ENCODE measurements at places on chromosomes 1 and 21.

GRCh38 chr1:20483833-20484518, 2.0 kb downstream of the CAMK2N1 start:
- ATAC-seq: no peak

DNA sequence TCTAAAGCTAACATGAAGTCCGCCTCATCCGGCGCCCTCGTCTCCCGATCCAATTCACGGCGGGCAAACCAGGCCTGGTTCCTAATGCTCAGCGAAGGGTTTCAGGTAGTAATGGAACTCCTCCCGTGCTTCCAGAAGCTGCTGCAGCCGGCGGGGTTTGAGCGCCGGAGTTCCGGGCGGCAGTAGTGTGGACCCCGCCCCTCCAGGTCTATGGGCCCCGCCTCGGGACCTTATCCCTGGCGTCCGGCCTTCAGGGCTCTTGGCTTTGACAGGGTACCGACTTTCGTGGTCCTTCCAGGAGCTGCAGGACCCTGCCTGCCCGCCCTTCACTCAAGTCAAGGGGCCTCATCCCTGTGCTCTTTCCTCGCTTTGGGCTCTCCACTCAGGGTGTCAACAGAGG, 304.1 kb downstream of the FAM72C start:
- ATAC-seq: no peak

- no peak for ATAC-seq
These were observed 40.0 kb downstream of the ABCG1 start for GRCh38 chr21:42258885-42259407.

DNA sequence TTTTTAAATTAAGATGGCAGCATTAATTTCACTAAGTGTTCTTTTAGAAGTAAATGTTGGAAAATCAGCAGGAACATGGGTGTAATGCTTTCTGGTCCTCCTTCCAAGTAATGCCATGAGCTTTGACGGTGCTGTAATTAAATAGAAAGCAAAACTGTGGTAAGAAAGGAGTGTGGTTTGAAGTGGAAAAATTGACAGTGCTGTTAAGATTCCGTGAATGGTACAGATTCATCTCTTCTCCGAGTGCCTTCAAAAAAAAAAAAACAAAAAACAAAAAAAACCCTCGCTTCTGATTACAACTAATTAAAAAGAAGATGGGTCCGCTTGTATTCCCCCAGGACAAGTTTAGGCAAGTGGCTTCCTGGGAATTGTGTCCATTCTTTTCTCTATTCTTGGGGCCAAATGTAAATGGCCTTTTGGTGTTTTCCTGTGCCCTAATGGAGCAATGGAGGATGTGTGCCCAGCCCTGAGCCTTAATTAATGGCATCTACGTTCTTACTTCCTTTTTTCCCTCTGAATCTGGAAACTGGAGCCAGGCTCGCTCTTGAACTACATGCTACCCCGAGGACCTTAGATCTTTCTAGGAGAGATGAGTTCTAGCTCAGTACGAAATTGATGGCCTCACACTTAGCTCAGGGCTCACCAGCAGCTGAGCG, 5.1 kb downstream of the LMO4 start:
- ATAC-seq: peak; percentile 57

DNA sequence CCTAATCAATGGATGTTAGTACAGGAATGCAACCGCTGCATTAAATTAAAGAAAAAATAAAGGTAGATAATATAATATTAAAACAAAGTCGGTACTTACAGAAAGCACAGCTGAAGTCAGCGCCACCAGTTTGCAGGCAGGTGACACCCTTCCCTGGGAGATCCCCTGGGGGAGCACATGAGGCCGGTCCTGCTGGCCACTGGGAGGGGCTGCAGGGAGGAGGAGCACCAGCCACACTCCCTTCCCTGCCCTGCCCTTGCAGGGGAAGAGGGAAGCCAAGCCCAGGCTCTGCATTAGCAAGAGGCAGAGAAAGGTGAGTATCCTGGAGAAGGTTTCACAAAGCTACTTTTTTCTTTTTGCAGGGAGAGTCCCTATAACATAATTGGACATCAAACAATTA, 507.0 kb downstream of the AJAP1 start:
- ATAC-seq: no peak

DNA sequence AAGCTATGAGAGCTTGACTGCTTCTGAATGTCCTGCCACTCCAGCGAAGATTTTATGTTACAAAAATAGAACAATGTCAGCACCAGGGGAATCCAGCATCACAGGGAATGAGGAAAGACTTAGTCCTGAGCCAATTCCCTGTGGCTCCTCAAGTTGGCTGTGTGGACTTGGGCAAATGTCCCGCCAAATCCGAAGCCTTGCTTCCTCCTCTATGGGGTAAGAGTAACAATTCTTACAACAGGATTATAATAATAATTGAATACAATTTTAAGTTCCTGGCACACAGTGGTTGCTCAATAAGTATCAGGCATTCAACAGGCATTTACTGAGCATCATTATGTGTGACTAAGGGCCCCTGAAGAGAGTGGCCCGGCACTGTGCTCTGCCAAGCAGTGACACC, 44.4 kb downstream of the STPG1 start:
- ATAC-seq: no peak

- no peak for ATAC-seq
These were observed 21.1 kb downstream of the ESRRG start for GRCh38 chr1:216702170-216702569.

- ATAC-seq: no peak
These were observed 404.1 kb downstream of the PTPRU start for GRCh38 chr1:29640428-29640785.
